ENCODE measurements at places on chromosomes 3 and 15.
A peak's percentile ranks its signal among the peaks of the same experiment; 100 is the strongest.

GRCh38 chr3:69203631-69204314 lies 81.4 kb upstream of the LMOD3 start:
- DNase-seq, result no peak

DNA sequence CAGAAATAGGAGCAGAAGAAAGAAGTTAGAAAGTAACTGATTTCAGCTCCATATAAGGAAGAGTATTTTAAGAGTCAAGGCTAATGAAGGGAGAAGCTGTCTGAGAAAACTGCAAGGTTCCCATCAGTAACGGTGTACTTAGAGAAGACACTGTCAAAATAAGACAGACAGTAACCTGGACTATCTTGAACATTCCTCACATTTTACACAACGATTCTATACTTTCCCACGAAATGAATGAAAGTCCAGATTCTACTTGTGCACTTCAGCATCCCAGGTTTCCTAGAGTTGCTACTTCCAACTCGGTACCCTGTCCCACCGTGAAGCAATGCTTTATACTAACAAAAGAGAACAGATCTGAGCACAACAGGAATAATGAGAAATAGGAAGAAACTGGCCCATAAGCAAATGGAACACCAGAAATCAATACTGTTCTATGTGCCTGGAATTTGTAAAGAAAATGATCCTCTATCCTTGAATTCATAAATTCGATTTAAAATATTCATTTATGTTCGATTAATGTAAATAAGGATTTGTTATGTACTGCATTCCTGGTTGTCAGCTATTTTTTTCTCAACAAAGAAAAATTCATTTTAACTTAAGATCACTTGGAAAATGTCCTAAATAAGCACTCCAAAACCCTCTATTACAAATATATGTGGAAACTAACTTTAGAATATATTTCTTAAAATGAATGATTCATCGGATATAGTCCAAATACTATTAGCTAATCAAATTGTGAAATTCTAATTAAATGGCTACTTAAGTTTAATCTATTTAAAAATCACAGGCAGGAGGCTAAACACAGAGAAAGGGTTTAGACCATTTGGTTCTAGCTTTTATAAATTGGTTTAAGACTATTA lies 1.5 kb downstream of the C3orf70 start:
- DNase-seq, result no peak

DNA sequence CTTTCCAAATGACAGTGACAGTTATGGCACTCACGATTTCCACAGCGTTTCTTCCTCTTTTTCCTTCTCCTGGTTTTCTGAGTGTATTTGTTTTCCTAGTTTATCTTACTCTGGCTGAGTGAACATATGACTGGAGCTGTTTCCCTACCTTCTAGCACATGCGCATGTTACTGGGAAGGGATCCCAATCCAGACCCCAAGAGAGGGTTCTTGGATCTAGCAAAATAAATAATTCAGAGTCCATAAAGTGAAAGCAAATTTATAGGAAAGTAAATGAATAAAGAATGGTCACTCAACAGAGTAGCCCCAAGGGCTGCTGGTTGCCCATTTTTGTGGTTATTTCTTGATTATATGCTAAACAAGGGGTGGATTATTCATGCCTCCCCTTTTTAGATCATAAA lies 23.8 kb downstream of the METTL6 start:
- no peak for DNase-seq

- DNase-seq, result no peak
These were observed 22.3 kb upstream of the GPR171 start for GRCh38 chr3:151225040-151225975.

- DNase-seq, result no peak
These were observed 81.9 kb downstream of the MECOM start for GRCh38 chr3:169581633-169582032.

DNA sequence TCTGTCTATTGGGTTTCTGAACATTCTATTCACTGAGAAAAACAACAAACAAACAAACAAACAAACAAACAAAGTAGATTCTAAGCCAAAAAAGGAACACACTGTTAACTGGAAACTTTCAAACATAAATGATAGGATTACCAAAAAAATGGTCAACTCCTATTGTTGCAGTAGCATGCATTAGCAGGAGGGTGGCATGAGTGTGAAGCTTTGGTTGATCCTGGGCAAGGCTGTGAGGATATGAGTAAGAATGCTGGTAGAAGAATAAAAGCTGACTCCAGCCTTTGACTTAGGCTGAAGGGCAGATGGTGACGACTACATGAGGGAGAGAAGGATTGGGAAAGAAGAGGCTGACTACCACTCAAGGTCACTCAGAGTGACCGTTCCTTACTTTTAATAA lies 810.3 kb downstream of the VGLL3 start:
- no peak for DNase-seq

DNA sequence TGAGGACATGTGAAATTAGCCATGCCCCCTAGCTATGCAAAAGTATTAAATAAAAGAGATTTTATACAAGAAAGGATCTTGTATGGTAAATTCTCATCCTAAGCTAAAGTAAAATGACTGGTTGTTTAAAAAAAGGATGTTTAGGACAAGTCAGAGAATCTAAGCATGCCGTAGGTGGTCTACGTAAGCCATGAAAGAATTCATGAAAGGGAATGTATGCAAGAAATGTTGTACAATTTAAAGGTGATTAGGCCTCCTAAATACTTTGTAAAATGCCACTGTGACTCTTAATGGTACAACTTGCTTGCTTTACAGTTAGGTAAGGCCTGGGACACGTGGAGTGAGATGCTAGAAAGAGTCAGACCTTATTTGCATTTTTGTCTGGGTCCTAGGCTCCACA lies 209.0 kb downstream of the EFHB start:
- DNase-seq, result no peak

DNA sequence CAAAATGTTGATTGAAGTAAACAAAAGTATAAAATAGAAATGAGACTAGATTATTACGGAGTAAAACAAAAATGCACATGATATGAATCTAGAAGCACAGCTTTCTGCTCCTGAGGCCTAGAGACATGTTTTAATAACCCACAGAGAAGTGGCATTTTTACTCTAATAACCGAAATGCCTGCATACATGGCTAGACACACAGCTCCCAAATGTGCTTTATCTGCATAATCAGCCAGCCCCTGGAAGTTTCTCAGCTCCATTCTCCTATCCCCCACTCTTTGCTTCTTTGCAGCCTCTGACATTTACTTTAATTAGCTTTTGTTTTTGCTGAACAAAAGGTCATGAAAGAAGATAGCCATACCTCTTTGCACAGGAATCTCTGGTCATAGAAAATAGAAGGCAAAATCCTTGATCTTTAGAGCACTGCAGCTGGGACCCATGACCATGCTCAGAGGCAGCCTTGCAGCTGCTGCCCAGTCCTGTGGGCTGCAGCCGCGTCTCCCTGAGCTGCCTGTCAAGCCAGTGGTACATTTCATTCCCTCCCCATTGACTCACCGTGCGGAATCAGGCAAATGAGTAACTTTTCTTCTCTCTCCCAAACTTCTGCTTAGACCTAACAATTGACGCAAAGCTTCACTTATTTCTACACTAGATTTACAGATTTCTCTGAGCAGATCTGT lies at the start of gene VEPH1:
VEPH1 (minus strand) TSS at position 501 of the 680 bp plus-strand sequence. CDS start 8,067 bp downstream, outside the sequence.
- no peak for DNase-seq

DNA sequence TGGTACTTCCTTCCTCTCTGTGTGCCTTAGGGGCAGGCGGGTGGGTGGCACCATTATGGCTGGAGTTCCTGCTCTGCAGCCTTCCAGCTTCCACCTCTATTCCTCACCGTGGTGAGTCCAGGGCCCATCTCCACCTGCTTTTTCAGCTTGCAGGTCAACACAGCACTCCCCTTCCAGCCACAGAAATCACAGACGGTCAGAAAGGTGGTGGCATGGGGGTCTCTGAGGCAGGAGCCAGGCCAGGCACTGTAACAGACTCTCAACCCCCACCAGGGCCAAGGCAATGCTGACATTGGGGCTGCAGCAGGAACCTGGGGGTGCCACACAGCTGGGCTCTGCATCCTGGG lies 16.6 kb downstream of the KLF15 start:
- DNase-seq, result peak; percentile 18

DNA sequence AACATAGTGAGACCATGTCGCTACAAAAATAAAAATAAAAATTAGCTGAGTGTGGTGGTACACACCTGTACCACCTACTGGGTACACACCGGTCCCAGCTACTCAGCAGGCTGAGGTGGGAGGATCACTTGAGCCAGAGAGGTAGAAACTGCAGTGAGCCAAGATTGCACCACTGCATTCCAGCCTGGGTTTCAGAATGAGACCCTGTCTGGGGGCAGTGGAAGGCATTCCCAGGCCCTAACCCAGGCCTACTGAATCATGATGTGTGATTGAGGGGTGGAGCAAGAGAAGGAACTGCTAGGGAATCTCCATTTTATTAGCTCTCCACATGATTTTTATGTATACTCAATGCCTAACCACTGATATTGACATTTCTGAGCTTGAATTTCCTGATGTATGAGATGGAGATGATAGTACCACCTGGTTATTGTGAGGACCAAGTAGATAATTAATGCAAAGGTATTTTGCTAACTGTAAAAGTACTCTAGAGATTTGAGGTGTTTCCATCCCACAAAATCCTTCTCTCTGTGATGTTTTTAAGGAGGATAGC lies 169.5 kb upstream of the UMPS start:
- DNase-seq, result no peak

- DNase-seq, result no peak
These were observed 2.9 kb downstream of the HDGFL3 start for GRCh38 chr15:83204697-83205096.

DNA sequence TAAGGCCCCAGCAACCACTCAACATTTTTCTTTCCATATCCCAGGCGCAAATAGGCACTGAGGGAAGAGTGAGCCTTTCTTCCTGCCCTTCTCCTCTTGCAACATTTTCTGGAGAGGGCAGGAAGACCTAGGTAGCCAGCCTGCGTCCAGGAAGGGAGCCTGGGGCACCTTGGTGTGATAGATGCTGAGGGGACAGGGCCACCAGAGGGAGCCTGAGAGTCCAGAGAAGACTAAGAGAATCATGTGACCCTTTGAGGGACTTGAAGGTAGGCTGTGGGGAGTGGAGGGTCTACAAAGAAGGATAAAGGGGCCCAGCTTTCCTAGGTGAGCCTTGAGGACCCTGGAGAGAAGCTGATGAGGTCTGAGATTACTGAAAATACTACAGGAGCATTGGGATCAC lies 346.6 kb downstream of the CNTN6 start:
- no peak for DNase-seq

DNA sequence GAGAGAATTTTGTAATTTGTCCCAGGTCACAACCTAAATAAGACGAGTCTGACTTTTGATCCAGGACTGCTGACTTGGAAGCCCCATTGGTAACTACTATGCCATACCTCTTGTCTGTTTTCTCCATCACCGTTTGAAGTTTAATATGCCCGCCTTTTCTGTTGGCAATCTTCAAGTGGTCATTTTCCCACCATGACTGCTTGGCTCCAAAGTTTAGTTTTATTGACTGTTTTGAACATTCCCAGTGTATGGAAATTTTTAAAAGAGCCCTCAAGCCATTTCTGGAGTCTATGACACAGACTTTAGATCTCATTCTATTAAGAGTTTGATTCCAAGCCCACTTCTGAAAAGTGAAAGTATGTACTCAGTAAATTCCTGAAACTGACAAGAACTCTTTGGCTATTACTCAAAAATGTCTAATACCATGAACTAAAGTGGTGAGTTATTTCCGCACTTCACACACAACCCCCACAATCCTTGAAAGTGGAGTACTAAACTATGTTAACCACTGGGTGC lies 136.7 kb upstream of the ADAMTS9 start:
- no peak for DNase-seq

GRCh38 chr3:51773529-51774056 lies 5.4 kb downstream of the IQCF6 start:
- no peak for DNase-seq

DNA sequence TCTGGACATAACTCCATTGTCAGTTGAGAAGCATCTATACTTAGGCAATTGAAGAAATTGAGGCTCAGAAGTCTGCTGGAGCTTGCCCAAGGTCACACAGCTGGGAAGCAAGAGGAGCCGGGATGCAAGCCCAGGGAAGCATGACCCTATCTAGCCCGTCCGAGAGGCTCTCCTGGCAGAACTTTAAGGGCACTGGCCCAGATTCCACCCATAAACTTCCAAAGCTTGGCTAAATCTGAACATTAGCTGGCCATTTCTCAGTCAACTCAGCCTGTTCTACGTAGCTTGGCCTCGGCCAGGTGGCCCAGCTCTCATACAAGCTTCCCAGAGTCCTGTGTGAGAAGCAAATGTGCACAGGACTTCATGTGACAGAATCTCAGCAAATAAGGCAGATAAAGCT lies 75.8 kb downstream of the LRIG1 start:
- no peak for DNase-seq

DNA sequence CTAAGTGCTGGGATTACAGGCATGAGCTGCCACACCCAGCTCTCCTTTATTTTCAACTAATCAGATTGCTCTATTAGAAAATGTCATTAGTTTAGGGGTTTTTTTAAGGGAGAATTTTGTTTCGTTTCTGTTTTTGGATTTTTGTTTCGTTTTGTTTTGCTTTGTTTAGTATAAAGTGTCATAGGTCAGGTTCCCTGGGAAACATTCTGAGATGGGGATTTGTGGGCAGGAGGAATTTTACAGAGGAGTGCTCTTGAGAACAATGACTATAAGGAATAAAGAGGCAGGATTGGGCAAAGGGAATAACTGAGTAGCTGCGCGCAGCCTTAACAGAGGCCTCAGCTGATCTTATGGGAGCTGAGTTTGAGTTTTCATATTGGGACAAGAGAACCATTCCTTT lies 86.8 kb upstream of the NR2F2 start:
- no peak for DNase-seq

DNA sequence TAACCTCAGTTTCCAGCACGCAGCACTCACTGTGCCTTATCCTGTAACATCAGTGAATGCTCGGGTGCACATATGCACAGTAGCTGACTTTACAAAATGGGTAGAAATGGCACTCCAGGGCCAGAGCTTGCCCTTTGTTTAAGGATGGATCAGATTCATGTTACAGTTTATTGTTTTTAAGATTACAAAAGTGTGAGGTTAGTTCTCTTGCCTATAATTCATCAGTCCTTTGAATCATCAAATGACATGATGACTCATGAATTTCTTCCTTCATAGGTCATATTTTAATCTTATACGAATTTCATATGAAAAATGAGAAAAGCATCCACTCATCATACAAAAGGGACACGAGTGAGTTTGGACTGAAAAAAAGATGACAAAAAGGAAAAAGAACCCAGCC lies 545.3 kb downstream of the GBE1 start:
- DNase-seq, result no peak

DNA sequence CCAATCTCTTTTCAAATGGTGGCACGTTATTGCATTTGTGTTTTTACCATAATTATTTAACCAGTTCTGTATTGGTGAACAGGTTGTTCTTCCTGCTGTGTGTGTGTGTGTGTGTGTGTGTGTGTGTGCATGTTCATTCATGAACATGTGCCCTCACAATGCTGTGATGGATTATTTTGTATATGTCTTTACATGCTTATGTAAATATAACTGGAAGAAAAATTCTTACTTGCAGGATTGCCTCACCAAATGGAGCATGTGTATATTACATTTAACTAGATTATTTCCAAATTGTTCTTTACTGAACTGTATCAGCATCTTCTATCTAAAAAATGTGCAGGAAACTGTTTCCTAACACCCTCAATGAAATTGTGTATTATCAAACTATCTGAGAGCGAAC lies 175.2 kb upstream of the ZPLD1 start:
- no peak for DNase-seq

- DNase-seq, result no peak
These were observed 226.1 kb downstream of the KCNMB2 start for GRCh38 chr3:178762385-178762784.
